ENCODE measurements at places on chromosomes 5 and 9. TPM values are rescaled to one million over a fixed set of nuclear protein-coding genes. Genes with fewer than 3 reads are reported as not detected.

GRK6 gene
- 155 TPM for total RNA-seq

IRX2 gene
- total RNA-seq: not detected

ACTBL2 gene
- not detected for total RNA-seq

FYB1 gene
- 1.3 TPM for total RNA-seq

IFNK gene
- total RNA-seq: not detected

MAMDC2 gene
- total RNA-seq: not detected

CRB2 gene
- total RNA-seq: 2.4 TPM

SLC27A6 gene
- not detected for total RNA-seq

DNA sequence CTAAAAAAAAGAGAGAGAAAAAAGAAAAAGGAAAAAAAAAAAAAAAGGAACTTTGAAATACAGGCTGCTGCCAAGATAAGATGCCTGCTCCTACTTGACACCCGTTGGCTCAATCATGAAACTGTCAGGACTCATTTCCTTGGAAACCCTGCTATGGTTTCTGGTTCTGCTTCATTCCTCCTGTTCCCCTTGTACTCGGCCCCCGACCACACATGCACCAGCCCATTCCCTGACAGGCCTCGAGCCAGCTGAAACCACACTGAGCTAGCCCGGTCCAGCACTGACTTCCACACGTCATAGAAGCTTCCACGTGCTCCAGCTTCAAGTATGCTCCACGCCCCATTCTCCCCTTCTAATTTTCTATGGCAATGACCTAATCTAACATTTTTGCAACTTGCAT lies 93.2 kb downstream of the MYO10 start:
- H3K27me3 ChIP-seq: no peaks in the 10 kb centered on the region
- H3K36me3 ChIP-seq: no peaks in the 10 kb centered on the region
- no peaks in the 10 kb centered on the region for H3K4me1 ChIP-seq

- no peaks in the 10 kb centered on the region for H3K36me3 ChIP-seq
- DNase-seq: no peak
- no peak overlapping the region for H3K4me3 ChIP-seq
- no peak overlapping the region for H3K27ac ChIP-seq
- no peaks in the 10 kb centered on the region for H3K4me1 ChIP-seq
- H3K27me3 ChIP-seq: no peaks in the 10 kb centered on the region
Measured at GRCh38 chr9:119834064-119834620, 464.9 kb upstream of the BRINP1 start.

DNA sequence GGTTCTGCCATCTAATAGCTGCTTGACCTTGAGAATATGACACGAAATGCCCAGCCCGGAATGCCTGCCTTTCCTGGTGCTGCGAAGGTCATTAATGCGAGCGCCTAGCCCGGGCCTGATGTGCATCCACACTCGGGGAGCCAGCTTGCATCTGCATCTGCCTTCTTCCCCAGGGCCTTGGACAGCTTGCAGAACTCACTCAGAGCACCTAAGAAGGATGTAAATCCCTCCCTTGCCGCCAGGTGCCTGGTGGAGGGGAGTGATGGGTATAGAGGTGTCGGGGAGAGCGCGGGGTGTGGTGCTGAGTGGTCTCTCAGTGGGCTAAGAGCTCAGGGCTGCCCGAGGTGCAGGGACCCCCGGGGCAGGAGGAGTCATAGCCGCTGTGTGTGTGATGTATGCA lies 127.2 kb downstream of the MRPL36 start:
- DNase-seq: no peak
- peaks cover 9% of the 10 kb centered on the region for H3K27me3 ChIP-seq
- H3K36me3 ChIP-seq: no peaks in the 10 kb centered on the region

DNA sequence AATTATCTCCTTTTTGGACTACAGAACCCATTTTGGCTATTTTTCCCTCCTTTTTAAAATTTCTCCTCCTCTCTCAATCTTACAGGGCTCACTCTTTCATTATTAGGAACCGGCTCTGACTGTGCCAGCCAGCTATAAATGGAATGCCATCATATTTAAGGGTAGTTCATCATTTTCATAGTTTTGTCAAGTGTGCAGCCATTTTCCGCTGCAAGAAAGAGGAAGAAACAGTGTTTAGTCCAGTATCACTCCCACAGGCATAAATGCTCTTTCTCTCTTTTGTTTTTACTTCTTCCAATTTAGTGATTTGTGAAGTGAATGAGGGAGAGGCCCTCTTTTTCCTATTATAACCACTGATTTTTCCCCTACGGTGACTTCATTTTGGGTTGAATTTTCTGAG lies 290.0 kb downstream of the NR3C1 start:
- H3K4me3 ChIP-seq: no peak overlapping the region
- no peaks in the 10 kb centered on the region for H3K36me3 ChIP-seq
- no peak for DNase-seq

- no peak overlapping the region for H3K27ac ChIP-seq
- H3K27me3 ChIP-seq: no peaks in the 10 kb centered on the region
- no peak overlapping the region for H3K4me3 ChIP-seq
- H3K4me1 ChIP-seq: no peaks in the 10 kb centered on the region
Measured at GRCh38 chr5:158619083-158619788, 480.5 kb downstream of the EBF1 start.

- H3K4me3 ChIP-seq: no peak overlapping the region
- H3K36me3 ChIP-seq: no peaks in the 10 kb centered on the region
- H3K27ac ChIP-seq: no peak overlapping the region
- no peak for DNase-seq
Measured at GRCh38 chr9:6113819-6114218, 98.4 kb upstream of the RANBP6 start.

GRCh38 chr5:22557251-22557650 lies 295.9 kb downstream of the CDH12 start:
- H3K27ac ChIP-seq: no peak overlapping the region
- H3K27me3 ChIP-seq: no peaks in the 10 kb centered on the region
- no peaks in the 10 kb centered on the region for H3K36me3 ChIP-seq
- no peak overlapping the region for H3K4me3 ChIP-seq
- DNase-seq: no peak

DNA sequence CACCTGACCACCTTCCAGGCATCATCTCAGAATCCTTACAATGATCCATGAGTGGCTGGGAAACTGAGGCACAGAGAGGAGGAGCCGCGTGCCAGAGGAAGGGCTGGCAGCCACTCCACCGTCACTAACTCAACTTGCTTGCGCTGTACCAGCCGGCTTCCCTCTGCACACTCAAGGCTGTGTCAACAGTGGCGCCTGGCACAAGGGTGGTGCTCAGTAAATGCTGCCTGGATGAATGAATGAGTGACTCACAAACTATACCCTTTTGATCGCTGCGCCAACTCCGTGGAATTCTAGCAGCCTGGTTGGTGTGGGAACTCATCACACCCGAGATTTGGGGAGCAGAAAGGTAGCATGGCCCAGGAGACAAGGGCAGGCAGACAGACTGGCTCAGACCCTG lies 21.9 kb downstream of the PRRX2 start:
- no peaks in the 10 kb centered on the region for H3K4me1 ChIP-seq
- no peaks in the 10 kb centered on the region for H3K27me3 ChIP-seq
- H3K27ac ChIP-seq: no peak overlapping the region

GRCh38 chr5:168356592-168356991 lies 65.1 kb downstream of the WWC1 start:
- H3K36me3 ChIP-seq: no peaks in the 10 kb centered on the region
- no peak overlapping the region for H3K4me3 ChIP-seq
- DNase-seq: no peak
- no peaks in the 10 kb centered on the region for H3K4me1 ChIP-seq

- no peaks in the 10 kb centered on the region for H3K36me3 ChIP-seq
- no peak overlapping the region for H3K27ac ChIP-seq
- H3K4me3 ChIP-seq: no peak overlapping the region
Measured at GRCh38 chr5:86557920-86558319, 59.8 kb upstream of the COX7C start.

- H3K36me3 ChIP-seq: no peaks in the 10 kb centered on the region
- H3K27me3 ChIP-seq: no peaks in the 10 kb centered on the region
- H3K27ac ChIP-seq: no peak overlapping the region
- no peaks in the 10 kb centered on the region for H3K4me1 ChIP-seq
Measured at GRCh38 chr9:114207034-114207810, 51.9 kb downstream of the COL27A1 start.

GRCh38 chr5:66675406-66675805 lies 79.2 kb downstream of the MAST4 start:
- no peak overlapping the region for H3K27ac ChIP-seq
- H3K4me1 ChIP-seq: no peaks in the 10 kb centered on the region
- H3K27me3 ChIP-seq: no peaks in the 10 kb centered on the region
- no peaks in the 10 kb centered on the region for H3K36me3 ChIP-seq

GRCh38 chr5:15124871-15125568 lies 253.4 kb upstream of the ANKH start:
- no peak for DNase-seq
- H3K4me3 ChIP-seq: no peak overlapping the region
- no peaks in the 10 kb centered on the region for H3K27me3 ChIP-seq
- no peak overlapping the region for H3K27ac ChIP-seq
- no peaks in the 10 kb centered on the region for H3K4me1 ChIP-seq

- DNase-seq: no peak
- H3K27ac ChIP-seq: no peak overlapping the region
- no peaks in the 10 kb centered on the region for H3K27me3 ChIP-seq
- no peaks in the 10 kb centered on the region for H3K36me3 ChIP-seq
Measured at GRCh38 chr9:122354536-122355199, 16.2 kb upstream of the PTGS1 start.

- no peaks in the 10 kb centered on the region for H3K36me3 ChIP-seq
- H3K4me1 ChIP-seq: no peaks in the 10 kb centered on the region
- no peaks in the 10 kb centered on the region for H3K27me3 ChIP-seq
- H3K4me3 ChIP-seq: no peak overlapping the region
Measured at GRCh38 chr9:34428325-34428958, 29.9 kb downstream of the FAM219A start.

DNA sequence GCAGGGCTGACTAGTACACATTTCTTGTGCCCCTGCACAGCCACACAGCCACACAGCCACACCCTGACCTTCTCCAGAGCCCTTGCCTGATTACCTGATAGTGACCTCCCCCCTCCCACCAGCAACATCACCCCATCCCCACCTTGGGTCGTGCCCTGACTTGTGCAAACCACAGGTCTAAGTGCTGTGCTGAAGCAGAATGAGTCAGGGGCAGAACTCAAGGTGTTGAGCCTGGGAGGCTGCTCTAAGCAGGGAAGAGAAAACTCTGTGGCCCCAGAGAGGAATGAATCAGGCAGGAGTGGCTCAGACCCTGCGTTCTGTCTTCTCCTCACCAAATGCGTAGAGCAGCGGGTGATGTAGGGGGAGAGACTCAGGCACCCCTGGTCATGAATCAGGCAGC lies 24.3 kb upstream of the FAT2 start:
- no peak overlapping the region for H3K4me3 ChIP-seq
- no peaks in the 10 kb centered on the region for H3K27me3 ChIP-seq
- H3K36me3 ChIP-seq: no peaks in the 10 kb centered on the region
- peaks cover 10% of the 10 kb centered on the region for H3K4me1 ChIP-seq

DNA sequence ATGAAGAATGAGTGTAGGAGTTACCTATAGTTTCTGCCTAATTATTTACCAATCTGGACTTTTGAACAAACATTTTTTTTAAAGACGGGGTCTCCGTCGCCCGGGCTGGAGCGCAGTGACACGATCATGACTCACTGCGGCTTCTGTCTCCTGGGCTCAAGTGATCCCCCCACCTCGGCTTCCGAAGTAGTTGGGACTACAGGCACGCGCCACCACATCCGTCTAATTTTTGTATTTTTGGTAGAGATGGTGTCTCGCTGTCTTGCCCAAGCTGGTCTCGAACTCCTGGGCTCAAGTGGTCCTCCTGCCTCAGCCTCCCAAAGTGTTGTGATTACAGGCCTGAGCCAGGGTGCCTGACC lies 1.5 kb downstream of the CTNNA1 start:
- no peak overlapping the region for H3K4me3 ChIP-seq
- H3K27ac ChIP-seq: no peak overlapping the region
- DNase-seq: no peak
- H3K4me1 ChIP-seq: peaks cover 6% of the 10 kb centered on the region

DNA sequence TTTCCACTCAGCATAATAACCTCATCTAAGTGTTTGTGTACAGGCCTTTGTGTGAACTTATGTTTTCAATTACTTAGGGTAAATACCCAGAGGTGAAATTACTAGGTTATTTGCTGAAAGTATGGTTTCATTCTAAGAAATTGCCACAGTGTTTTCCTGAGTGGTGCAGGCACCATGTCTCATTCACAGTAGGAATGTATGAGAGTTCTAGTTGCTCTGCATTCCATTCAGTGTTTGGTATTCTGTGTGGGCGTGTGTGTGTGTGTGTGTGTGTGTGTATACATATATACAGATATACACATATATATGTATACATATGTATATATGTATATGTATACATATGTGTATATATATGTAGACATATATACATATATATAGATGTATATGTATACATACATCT lies 8.8 kb upstream of the SVEP1 start:
- no peaks in the 10 kb centered on the region for H3K36me3 ChIP-seq
- H3K27ac ChIP-seq: no peak overlapping the region
- H3K4me1 ChIP-seq: no peaks in the 10 kb centered on the region

DNA sequence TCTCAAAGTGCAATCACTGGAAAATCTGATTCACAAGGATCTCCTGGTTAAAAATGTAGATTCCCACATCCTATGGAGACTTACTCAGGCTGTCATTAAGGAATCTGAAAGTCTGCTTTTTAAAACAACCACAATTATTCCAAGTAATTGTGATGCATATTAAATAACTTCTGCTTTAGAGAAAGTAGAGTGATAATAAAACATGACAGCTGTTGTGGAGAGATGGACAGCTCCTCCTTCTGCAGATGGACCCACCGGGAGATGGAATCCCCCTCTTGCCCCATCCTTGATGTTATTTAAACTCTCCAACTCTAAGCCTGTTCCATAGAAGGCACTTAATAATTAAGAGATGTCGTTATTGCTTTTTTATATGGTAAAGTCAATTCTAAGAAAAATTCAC lies 802.2 kb downstream of the CDH12 start:
- no peaks in the 10 kb centered on the region for H3K4me1 ChIP-seq
- no peak overlapping the region for H3K4me3 ChIP-seq
- H3K27me3 ChIP-seq: no peaks in the 10 kb centered on the region
- no peak for DNase-seq

DNA sequence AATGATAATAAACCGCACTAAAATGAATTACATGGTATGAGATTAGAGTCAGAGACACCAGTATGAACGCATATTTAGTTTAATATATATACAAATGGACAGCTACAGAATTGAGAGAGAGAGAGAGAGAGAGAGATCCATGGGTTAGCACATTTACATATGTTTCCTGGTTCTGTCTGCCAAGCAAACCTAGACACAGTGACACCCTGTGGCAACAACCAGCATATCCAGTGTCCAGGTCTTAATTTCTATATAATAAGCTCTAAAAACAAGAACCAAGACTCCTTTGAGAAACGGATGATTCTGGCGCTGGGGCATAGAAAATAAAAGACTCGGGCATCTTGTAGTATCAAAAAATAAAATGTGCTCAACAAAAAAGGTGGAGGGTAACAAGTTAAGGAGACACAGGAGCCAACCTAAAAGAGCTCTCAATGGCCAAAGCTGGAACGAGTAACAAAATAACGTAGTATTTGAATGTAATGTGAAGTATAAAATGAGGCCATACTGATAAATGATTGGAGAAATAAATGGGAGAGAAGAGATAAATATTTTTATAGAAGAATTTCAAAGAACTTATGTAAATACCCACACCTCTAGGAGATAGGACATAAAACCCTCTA lies 84.5 kb downstream of the RFX3 start:
- peak; percentile 74 for DNase-seq
- H3K36me3 ChIP-seq: no peaks in the 10 kb centered on the region
- H3K4me1 ChIP-seq: peaks cover 3% of the 10 kb centered on the region
- no peak overlapping the region for H3K4me3 ChIP-seq
- no peak overlapping the region for H3K27ac ChIP-seq

GRCh38 chr9:124559871-124560270 lies 52.7 kb upstream of the NR5A1 start:
- H3K36me3 ChIP-seq: no peaks in the 10 kb centered on the region
- DNase-seq: no peak
- no peaks in the 10 kb centered on the region for H3K4me1 ChIP-seq
- no peaks in the 10 kb centered on the region for H3K27me3 ChIP-seq
- no peak overlapping the region for H3K27ac ChIP-seq

GRCh38 chr5:66621146-66621545 lies 25.0 kb downstream of the MAST4 start:
- H3K36me3 ChIP-seq: no peaks in the 10 kb centered on the region
- H3K27me3 ChIP-seq: no peaks in the 10 kb centered on the region
